ENCODE measurements at places on chromosomes 6 and 20. TPM values are rescaled to one million over a fixed set of nuclear protein-coding genes. Genes with fewer than 3 reads are reported as not detected.

GRCh38 chr20:43749734-43750294 is 23.0 kb upstream of the GTSF1L start:
- DNase-seq, result peak; percentile 40

DNA sequence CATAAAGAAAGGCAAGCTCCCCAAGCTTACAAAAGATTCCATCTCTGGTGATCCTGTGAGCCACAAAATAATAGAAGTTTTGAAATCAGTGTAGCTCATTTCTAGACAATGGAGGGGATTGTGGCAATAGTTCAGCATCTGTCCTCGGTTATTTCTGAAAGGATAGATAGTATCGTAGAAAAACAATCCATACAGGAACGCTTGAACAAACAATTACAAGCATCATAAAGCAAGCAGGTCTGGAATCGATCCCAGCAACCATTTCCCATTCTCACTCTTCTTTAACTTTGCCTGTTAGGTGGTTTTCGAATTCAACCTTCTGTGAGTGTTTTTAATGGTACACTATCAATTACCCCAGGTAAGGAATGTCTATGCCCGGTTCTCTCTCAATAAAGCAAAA is 931.1 kb downstream of the KIF16B start:
- no peak for DNase-seq

- DNase-seq, result no peak
These were observed 504 bp downstream of the B4GALT5 start for GRCh38 chr20:49712996-49713752.

DNA sequence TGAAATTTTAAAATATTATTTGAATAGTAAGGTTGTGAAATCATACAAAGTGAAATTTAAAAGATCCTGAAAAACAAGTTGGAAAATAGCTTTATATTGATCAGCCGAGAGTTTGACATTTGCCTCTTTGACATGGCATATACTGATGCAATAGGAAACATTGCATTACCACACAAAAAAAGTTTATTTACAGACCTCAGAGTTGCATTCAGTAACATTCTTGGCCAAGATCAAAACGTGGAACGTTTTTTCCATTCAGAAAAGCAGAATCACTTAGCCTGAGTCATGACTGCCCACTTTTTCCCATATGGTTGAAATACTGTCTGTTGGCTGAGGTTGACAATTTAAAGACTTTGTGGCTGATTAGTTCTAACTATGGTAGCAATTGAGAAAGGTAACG is 55.1 kb upstream of the BACH2 start:
- peak; percentile 16 for DNase-seq

- DNase-seq, result no peak
These were observed 219.4 kb upstream of the SSTR4 start for GRCh38 chr20:22815603-22816315.

IL17F gene
- not detected for total RNA-seq

SLX4IP gene
- 7.0 TPM for total RNA-seq
